Natural killer cell (primary cell): ENCODE measurements at places on chromosomes 5 and 9.

DNA sequence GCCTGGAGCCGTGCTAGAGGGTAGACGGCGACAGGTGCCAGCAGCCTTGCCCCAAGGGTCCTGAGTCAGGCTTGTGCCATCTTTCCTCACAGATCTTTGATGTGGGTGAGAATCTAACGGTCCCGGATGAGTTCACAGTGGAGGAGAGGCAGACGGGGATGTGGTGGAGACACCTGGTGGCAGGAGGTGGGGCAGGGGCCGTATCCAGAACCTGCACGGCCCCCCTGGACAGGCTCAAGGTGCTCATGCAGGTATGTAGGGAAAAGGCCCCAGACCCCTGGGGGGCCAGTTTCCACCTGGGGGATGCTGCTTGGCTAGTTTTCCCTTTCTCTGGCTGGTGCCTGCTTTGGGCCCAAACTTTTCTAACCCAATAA is 24.0 kb downstream of the PTGES2 start:
- peak; percentile 68 for DNase-seq

- no peak for DNase-seq
These were observed 7.3 kb upstream of the ARL15 start for GRCh38 chr5:54317511-54318260.

- DNase-seq, result no peak
These were observed 33.5 kb downstream of the ANGPTL2 start for GRCh38 chr9:127088724-127089615.

DNA sequence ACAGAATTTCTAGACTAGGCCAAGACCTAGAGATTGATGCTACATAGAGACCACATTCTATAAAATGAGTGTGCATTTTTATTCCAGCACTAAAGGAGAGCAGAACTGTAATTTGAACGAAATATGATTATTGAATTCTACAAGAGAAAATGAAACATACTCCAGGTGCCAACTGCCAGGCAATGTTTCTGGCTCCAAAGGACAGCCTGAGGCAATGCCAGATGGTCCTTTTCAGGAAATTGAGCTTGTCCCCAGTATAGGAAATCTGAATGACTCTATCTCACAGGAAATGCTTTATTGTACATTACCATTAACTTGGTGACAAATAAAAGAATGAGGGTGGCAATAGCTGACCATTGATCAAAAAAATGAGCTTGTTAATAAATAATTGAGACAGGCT is 28.8 kb upstream of the RASGRF2 start:
- no peak for DNase-seq

- DNase-seq, result no peak
These were observed 23.8 kb downstream of the TYRP1 start for GRCh38 chr9:12716823-12717600.

- DNase-seq, result no peak
These were observed 614.1 kb upstream of the CDH9 start for GRCh38 chr5:27652505-27652904.

- DNase-seq, result no peak
These were observed 35.2 kb upstream of the NFIB start for GRCh38 chr9:14349146-14349446.

- DNase-seq, result no peak
These were observed 19.1 kb downstream of the CAMSAP1 start for GRCh38 chr9:135888126-135888765.

DNA sequence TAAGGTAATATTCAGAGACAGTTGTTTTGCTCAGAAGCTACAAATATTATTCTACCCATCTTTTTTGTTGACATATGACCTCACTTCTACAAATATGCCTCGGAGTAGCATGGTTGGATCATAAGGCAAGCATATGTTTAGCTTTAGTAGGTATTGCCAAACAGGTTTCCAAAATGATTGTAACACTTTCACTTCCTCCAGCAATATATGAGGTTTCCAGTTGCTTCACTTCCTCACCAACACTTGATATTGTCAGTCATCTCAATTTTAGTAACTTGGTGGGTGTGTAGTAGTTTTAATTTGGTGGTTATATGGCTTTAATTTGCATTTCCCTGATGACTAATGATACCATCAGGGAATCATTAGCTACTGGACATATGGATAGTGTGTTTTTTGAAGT is 46.7 kb downstream of the TNFSF8 start:
- DNase-seq, result no peak
